ENCODE measurements at places on chromosomes 16 and 17.
A peak's percentile ranks its signal among the peaks of the same experiment; 100 is the strongest.

- DNase-seq, result no peak
Observed at GRCh38 chr17:50360486-50361115, 12.4 kb downstream of the MRPL27 start.

DNA sequence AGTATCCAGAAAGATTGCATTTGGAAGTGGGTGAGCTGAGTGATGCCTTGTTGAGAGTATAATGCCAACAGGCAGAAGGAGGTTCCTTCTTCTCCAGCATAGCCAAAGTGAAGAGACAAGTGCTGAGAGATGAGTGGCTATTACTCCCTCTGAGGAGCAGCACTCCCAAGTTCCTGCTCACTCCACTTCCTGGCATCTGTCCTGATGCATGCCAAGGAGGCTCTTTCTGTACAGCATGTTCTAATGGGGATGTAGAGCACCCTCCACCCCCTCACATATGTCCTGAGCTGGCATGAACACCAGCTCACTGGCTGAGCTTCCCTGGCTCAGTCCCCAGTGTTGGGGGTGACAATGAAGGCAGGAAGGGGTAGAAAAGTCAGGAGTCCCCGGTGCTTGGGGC is 44.2 kb upstream of the DNAH9 start:
- DNase-seq, result no peak

DNA sequence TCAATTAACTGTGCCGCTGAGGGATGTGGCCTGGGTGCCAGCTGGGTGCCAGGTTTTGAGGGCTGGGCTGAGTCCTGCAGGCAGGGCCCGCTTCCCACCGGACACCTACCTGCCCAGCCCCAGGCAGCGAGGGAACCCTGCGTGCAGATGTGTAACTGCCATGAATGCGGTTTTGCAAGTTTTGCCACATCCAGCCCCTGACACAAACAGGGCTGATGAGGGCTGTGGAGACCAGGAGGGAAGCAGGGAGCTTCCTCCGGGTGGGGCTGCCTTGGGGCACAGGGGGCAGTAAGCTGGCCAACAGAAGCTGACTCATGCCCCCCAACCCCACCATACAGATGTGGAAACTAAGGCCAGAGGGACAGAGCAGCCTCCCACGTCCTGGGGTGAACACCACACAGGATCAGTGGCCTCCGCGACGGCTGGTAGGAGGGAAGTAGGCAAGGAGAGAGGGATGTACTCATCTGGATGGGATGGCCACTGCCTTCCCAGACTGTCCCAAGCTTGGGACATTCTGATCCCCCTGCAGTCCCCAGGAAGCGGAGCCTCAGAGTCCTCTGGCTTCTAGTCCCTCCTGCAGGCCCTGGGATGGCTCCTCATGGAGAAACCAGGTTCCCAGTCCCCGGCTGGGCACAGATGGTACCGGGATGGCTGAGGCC is 1.6 kb downstream of the UBALD1 start:
- no peak for DNase-seq

DNA sequence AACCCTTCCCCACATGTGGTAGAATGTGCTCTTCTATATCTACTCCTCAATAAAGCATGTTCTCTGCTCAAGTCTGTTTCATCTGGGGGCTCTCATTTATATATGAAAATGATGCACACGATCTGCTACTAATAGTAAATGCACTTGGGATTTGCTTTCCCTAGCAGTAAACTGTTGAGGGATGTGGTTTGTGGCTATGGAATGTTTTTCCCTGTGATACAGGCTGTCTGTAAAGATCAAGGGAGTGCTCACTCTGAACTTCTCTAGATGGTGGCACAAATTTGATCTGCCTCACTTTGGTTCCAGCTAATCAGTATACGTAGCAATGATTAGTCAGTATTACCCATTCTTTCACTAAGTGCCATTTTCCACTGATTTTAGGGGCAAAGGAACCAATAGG is 18.8 kb downstream of the TAC4 start:
- DNase-seq, result no peak

GRCh38 chr17:74598346-74599022 is 6.4 kb upstream of the CD300LD start:
- no peak for DNase-seq

GRCh38 chr17:6853764-6854442 is 22.4 kb upstream of the TEKT1 start:
- DNase-seq, result no peak

DNA sequence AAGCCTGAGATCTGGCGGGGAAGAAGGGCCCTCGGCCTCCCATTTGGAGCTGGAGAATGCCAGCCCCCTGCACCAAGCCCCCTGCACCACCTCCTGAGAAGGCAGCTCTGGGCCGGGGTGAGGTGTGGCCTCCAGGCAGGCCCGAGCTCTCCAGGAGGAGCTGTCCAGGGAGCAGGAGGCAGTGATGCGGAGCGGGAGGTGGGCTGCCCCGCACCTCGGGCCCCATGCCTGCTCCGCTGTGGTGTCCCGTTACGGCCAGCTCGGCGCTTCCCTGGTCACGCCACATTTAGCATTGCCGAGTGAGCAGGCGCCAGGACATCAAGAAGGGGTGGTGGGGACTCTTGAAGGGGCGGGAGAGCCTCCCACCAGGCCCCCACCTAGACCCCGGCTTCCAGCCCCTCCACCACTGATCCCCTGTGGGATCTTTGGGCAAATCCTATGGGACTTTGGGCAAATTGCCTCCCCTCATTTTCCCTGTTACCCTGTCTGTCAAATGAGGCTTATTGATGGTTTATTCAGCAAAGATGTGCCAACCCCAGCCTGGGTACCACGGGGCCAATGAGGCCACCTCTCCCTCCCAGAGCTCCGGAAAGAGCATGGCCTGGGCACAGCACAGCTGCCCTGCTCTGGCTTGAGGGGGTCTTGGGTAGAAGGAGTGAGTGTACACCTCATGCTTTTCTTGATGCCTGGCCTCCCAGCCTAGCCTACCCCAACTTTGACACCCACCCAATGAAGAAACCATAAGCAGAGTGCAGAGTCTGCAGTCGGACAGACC is 15.3 kb downstream of the FOXN1 start:
- DNase-seq, result no peak

DNA sequence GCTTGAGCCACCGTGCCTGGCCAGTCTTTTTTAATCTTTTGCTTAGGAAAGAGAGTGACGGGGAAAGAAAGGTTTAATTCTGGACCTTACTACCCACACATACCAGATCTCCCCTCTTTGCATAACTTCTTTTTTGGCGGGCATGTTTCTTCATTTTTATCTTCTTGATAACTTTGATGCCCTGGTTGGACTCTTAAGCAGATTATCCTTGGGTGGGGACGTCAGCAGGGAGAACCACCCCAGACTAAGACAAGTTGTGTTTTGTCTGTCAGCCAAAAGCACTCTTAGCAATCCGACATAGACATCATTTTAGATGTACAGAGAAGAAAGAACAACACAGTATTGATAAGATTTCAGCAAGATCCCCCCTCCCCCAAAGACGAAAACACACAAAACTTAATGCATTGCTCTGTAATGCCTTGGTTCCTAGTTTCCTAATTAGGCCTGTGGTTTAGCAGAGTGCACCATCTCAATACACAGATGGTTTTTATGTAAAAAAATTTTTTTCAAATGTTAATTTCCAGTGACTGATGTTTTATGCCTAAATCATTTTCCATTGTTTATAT is 99.9 kb downstream of the MSI2 start:
- DNase-seq, result no peak

DNA sequence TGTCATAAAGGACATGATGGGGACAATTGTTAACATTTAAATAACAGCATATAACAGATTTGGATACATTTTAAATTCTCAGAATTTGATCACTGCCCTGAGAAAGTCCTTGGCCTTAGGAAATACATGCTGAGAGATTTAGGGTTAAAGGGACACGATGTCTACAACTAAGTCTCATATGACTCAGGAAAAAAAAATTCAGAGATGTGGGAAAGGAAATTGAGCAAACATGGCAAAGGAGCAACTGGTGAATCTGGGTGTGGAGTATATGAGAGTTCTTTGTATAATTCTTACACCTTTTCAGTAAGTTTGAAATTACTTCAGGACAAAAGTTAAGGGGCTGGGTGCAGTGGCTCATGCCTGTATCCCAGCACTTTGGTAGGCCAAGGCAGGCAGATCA is 18.2 kb downstream of the MPP3 start:
- DNase-seq, result no peak

- no peak for DNase-seq
Observed at GRCh38 chr17:72778169-72779151, 314.0 kb downstream of the SLC39A11 start.

- no peak for DNase-seq
Observed at GRCh38 chr17:31496601-31497000, 105.1 kb downstream of the RAB11FIP4 start.

GRCh38 chr17:9285602-9286427 is 264.5 kb downstream of the NTN1 start:
- no peak for DNase-seq

- peak; percentile 14 for DNase-seq
Observed at GRCh38 chr17:5485270-5486205, at the start of gene DERL2. TSS of gene DERL2 (minus strand) at chr17:5486178. CDS start at chr17:5486161, 17 bp downstream.

- DNase-seq, result no peak
Observed at GRCh38 chr16:19883966-19884485, 622 bp downstream of the GPRC5B start.

GRCh38 chr17:59858167-59858816 is 34.5 kb downstream of the TUBD1 start:
- DNase-seq, result no peak
